Epithelial cell of umbilical artery (primary cell): ENCODE measurements at places on chromosomes 12 and 14. TPM values are rescaled to one million over a fixed set of nuclear protein-coding genes. Genes with fewer than 3 reads are reported as not detected.

Gene TAS2R50
- 1.9 and 2.1 TPM in 2 replicates for total RNA-seq

Gene FITM1
- total RNA-seq, result under 0.01 TPM in 1 of 2 replicates, not detected in the other

Gene SLC22A17
- 1.6 and 2.6 TPM in 2 replicates for total RNA-seq

Gene KRT79
- total RNA-seq, result under 0.01 TPM in 1 of 2 replicates, not detected in the other

Gene TRPV4
- total RNA-seq, result 0.61 and 1.3 TPM in 2 replicates

Gene FAM186B
- total RNA-seq, result 0.32 TPM in 1 of 2 replicates, not detected in the other

Gene MYBPC1
- total RNA-seq, result not detected in 2 replicates

Gene ACACB
- total RNA-seq, result 0.32 and 2.3 TPM in 2 replicates

Gene SLC5A8
- not detected in 2 replicates for total RNA-seq

Gene BCDIN3D
- 2.6 and 3.2 TPM in 2 replicates for total RNA-seq

Gene TAS2R31
- total RNA-seq, result 5.2 and 6.8 TPM in 2 replicates

Gene SPX
- total RNA-seq, result 0.32 TPM in 1 of 2 replicates, not detected in the other

Gene PTPRO
- not detected in 2 replicates for total RNA-seq

Gene SLC39A5
- not detected in 2 replicates for total RNA-seq

Gene DHRS2
- not detected in 2 replicates for total RNA-seq

Gene MIA2
- total RNA-seq, result 12.3 and 14.3 TPM in 2 replicates

Gene GPRC5D
- total RNA-seq, result not detected in 2 replicates

Gene RPS26
- 189 and 710 TPM in 2 replicates for total RNA-seq

Gene SENP1
- 14.3 and 14.9 TPM in 2 replicates for total RNA-seq

Gene OR4Q2
- total RNA-seq, result not detected in 2 replicates

Gene PROX2
- total RNA-seq, result not detected in 2 replicates

Gene MGP
- total RNA-seq, result 42.1 and 237 TPM in 2 replicates

Gene SLC41A2
- 12.0 and 29.9 TPM in 2 replicates for total RNA-seq

Gene KRT3
- total RNA-seq, result not detected in 2 replicates

Gene GNG2
- 0.15 and 0.65 TPM in 2 replicates for total RNA-seq

Gene LHX5
- not detected in 2 replicates for total RNA-seq

Gene CFAP54
- total RNA-seq, result 24.7 and 37.5 TPM in 2 replicates

Gene PIWIL1
- not detected in 2 replicates for total RNA-seq

Gene MIP
- total RNA-seq, result not detected in 2 replicates
